Nucleus accumbens (tissue), 56 donors: ENCODE measurements at places on chromosomes 13 and 19.

GRCh38 chr13:33016414-33017322 is at the start of gene KL:
KL (plus strand) TSS chr13:33016423; CDS start chr13:33016441, 18 bp downstream.
- DNase-seq: no peak

DNA sequence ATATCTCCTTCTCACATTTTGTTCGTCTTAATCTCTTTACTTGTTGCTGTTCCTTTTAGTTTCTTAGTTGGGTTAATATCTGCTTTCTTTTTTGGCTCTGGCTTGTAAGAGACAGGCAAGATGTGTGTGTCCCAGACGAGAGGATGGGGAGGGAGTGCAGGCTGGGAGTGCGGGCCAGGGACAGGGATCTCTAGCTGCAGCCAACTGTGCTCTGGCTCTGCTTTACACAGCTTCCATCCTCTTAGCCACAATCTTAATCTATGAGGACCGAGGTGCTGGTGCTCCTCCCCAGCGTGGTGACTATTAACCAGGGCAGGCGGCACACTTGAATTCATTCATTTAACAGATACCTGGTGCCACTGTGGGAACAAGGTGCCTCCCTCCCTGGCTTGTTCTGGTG is 70.9 kb upstream of the WASF3 start:
- no peak for DNase-seq

DNA sequence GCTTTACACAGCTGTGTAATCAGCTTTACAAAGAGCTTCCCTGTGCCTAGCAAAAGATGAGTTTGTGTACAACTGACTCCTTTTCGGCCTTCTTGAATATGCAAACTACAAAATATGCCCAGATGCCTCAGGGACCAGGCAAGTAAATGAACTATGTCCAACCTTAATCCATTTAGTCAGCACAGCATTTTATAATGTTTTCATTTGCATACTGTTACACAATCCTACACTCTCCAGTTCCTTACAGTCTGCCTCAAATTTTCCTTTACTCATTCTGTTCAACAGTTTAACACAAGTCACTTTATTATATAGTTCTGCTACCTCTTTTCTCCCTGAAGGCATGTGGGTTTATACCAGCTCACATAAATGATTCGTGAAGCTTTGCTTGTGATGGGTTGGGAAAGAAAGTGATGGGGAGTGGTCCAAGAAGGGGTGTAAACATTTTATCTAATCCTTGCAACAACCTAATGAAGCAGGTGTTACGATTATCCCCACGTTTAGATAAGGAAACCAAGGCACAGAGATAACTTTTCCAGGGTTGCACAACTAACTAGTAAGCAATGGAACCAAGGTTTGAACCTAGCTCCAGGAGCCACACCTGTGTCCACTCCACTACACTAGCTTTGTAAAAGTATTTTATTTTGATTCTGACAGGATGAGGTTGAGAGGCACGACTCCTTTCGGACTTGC is 3.3 kb upstream of the USP12 start:
- no peak for DNase-seq

GRCh38 chr19:2434267-2434666 is 6.9 kb upstream of the TIMM13 start:
- no peak for DNase-seq

DNA sequence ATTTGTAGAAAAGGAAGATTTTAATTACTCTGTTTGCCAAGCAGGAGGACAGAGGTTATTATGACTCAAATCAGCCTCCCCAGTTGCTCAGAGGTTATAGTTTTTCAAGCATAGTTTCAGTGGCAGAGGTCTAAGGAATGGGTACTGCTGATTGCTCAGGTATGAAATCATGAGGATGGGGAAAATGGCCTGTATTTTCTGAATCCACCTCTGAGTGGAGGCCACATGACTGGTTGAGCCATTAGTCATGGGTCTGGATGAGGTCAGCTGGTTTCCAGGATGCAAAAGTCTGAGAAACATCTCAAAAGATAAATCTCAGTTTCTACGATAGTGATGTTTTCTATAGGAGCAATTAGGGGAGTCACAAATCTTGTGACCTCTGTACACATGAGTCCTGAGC is 62.8 kb upstream of the CEACAM8 start:
- no peak for DNase-seq

GRCh38 chr19:17753976-17754375 is 2.7 kb downstream of the FCHO1 start:
- peak; percentile 69 for DNase-seq

DNA sequence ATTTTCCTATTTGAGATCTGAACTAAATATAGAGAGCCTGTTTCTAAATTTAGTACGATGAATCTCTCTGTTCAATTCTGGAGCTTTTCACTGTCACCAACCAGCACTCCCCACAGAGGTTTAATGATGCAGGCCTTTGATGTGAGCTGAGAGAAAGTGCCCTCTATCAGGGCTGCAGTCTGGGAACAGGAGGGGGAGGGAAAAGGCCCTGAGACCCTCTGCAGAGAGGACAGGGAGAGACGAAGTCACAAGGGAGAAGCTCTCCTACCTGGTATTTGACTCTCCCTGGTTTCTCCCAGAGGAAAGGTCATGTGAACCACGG is 206.8 kb upstream of the SOX1 start:
- DNase-seq: no peak

GRCh38 chr13:86445672-86446071 is 646.5 kb upstream of the SLITRK6 start:
- no peak for DNase-seq

DNA sequence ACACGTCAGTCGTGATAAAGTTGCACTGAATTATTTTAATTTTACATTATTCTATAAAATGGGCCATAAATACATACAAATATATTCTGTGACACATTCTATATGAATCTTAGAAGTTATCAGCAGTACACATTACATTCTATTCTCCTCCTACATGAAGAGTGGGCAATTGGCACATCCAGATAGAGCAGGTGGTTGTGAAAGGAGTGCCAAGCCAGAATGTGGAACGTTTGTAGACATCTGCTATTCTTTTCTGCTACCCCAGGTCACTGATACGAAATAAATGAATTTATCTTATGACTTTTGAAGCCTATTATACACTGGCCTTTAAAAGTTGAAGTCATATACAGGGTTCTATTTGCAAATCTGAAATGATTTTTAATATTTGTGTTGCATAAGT is 373.2 kb downstream of the PCDH17 start:
- no peak for DNase-seq

DNA sequence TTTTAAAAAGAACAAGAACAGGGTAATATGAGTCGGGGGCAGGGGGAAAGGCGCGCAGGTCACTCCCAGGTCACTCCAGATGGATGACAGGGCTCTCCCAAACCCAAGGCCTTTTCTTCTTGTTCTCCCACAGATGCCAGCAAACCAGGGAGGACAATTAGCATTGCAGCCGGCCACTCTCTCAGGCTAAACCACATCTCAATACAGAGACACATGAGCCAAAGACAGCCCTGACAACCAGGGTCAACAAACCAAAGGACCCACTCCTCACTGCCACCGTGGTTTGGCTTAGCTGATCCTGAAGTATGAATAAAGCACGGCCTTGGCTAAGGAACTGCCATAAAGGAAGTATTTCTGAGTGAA is 47.3 kb downstream of the LATS2 start:
- DNase-seq: no peak

DNA sequence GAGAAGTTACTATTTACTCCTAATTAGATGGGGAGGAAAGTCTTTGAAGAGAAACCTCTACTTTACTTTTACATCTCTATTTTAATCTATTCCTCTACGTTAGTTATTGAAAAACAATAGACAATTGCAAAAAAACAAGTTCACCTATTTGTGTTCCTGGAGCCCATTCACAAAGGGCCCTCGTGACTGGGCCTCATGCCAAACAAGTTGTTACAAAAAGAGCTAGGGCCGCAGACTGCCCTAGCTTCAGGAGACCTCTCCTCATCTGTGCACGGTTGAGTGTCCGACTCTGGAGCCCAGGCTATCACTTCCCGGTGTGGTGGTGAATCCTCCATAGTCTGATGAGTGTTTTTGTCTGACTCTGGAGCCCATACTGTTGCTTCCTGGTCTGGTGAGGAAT is 190.9 kb downstream of the ZNF486 start:
- no peak for DNase-seq

DNA sequence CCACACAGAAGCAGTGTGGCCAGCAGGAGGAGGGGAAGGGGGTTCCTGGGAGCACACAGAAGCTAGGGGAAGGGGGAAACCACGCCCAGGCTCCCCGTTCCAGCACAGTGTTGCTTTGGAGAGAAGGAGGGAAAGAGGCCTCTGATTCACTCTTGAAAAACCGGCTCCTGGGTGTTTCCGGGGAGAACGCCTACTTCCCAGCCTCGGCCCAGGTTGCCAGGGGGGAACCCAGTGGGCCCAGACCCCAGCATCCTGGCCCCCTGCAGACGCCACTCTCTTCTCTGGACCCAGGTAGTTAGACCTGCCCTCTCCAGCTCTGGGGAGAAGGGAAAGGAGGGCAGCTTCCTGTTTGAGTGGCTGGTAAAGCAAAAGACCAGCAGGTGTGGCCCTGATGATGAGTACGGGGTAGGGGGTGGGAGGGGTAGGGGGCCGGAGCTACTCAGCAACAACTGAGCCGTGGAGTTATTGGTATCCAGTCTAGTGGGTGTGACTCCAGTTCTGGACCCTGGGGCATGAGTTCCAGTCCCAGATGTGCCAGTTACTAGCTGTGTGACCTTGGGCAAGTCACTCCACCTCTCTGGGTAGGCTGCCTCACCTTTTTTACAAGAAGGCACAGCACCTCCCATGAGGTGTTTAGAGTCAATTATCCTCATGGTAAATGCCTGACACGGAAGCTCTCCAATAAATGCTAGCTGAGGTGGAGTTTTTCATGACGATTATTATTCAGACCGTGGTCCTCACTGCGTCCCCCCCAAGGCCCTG is 836 bp downstream of the GIPC1 start:
- DNase-seq: no peak

DNA sequence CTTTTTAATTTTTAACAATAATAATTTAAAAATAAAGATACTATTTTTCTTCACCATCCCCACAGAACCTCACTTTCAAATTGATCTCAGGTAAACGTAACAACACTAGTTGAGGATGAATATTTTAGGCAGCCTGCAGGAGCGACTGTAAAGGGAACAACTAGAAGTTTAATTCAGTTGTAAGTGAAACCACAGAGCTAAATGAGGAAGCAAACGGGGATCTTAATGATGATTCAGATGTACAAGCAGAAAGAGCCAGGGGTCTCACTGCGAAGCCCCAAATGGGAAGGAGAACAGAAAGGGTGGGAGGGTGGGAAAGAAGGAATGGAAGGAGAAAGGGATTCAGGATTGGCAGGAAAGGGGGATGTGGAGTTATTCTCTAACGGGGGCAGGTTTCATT is 54.6 kb upstream of the RAP2A start:
- no peak for DNase-seq

DNA sequence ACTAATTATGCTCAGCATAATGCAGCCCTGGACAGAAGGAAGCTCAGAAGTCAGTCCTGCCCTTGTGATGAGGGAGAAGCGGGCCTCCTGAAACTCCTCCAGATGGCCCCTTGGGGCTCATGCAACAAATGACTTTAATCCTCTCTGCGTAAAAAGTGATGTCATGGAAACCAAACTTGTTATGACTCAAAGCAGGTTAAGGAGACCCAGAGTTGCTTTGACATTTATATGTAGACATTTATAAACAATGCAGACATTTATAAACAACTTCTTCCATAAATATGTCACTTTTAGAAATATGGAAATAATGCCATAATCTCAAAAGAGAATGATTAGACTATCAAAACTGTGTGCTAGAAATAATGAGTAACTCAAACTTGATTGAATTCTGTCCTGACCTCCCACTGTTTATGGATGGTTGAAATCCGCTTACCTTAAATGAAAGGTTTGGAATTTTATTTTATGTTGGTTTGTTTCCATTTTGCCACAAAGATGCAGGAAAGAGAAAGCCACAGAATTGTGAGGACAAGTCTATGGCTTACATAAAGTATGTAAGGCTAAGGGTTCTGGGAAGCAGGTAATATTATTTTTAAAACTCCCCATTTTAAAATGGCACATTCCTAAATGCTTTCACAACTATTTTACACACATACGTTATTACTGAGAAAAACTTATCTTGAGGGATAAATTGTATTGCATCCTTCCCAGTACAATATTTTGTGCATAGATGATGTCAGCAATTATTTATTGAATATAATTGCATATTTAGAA is 73.7 kb downstream of the CYSLTR2 start:
- no peak for DNase-seq

GRCh38 chr19:18605546-18606280 is 886 bp downstream of the CRLF1 start:
- no peak for DNase-seq

GRCh38 chr19:18520848-18521691 is 800 bp downstream of the ELL start:
- no peak for DNase-seq

- no peak for DNase-seq
These were observed 13.2 kb downstream of the MICOS13 start for GRCh38 chr19:5666921-5667610.

DNA sequence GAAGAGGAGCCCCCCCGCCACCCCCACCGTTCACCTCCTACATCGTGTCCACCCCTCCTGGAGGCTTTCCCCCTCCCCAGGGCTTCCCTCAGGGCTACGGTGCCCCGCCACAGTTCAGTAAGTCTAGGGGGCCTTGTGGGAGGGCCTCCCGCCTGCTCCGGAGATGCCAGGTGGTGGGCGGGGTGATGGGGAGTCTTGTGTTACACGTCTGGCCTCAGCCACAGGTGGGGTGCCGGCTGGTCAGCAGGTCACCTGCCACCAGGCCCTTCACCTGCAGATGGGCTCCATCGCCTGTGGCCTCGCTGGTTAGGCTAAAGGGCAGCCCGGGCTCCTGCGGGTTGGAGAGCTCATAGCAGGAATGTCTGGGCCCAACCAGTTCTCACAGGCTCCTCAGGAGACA is 8.0 kb upstream of the RPS15 start:
- no peak for DNase-seq

DNA sequence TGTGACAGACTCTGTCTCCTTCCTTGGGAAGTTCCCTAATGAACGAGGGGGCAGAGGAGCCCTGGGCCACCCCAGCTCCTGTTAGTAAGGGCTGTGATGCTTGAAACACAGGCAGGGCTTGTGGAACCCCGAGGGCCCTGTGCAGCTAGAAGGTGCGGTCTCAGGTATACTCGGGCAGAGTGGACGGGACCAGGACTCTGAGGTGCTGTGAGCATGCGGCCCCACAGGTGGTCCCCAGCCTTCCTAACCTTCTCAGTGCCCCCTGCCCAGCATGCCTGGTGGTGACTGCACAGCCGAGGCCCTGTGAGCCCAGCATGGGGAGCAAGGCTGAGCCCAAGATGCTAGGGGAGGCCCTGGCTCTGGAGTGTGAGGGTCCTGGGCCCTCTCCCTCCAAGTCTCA is 4.0 kb upstream of the SIGLEC8 start:
- no peak for DNase-seq

GRCh38 chr19:5470264-5470671 is 15.1 kb downstream of the ZNRF4 start:
- no peak for DNase-seq

DNA sequence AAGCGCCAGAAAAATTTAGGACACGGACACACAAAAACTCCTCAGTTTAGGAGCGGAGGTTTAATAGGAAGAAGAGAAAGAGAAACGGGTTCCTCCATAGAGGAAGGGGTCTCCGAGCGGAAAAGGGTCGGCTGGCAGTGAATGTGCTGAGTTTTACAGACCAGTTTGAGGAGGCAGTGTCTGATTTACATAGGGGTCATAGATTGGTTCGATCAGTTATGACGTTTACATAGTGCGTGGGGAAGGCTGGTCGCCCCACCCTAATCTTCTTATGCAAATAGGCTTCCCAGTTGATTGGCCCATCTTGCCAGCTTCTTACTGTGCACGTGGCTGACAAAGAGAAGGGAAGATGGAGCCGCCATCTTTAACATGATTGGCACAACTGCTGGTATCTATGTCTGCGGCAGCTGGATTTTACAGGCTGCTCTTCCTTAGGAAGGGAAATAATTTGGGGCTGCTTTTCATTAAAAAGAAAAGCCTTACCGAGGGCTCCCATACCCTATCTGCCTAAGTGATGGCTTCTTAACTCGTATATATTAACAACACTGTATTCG is 1.2 kb upstream of the ZNF225 start:
- DNase-seq: peak; percentile 1
